ENCODE measurements at places on chromosomes 3 and 15.
A peak's percentile ranks its signal among the peaks of the same experiment; 100 is the strongest.

GRCh38 chr3:89467898-89468363 lies 360.5 kb downstream of the EPHA3 start:
- DNase-seq: no peak

DNA sequence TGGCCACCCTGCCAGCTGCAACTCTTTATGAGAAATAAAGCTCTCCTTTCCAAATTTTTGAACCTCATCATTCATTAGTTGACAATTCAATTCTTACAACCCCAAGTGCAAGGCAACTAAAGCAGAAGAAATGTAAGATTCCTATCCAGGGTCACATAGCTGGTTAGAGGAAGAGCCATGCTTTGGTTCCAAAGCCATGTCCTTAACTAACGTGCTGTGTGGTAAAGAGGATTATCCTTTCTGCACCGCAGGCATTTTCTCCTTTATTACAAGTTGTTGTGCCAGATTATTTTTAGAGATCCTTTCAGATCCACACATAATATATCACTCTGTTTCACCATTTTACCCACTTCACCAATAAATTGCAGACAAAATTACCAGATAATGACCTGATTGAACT lies 36.5 kb downstream of the TM4SF18 start:
- no peak for DNase-seq

DNA sequence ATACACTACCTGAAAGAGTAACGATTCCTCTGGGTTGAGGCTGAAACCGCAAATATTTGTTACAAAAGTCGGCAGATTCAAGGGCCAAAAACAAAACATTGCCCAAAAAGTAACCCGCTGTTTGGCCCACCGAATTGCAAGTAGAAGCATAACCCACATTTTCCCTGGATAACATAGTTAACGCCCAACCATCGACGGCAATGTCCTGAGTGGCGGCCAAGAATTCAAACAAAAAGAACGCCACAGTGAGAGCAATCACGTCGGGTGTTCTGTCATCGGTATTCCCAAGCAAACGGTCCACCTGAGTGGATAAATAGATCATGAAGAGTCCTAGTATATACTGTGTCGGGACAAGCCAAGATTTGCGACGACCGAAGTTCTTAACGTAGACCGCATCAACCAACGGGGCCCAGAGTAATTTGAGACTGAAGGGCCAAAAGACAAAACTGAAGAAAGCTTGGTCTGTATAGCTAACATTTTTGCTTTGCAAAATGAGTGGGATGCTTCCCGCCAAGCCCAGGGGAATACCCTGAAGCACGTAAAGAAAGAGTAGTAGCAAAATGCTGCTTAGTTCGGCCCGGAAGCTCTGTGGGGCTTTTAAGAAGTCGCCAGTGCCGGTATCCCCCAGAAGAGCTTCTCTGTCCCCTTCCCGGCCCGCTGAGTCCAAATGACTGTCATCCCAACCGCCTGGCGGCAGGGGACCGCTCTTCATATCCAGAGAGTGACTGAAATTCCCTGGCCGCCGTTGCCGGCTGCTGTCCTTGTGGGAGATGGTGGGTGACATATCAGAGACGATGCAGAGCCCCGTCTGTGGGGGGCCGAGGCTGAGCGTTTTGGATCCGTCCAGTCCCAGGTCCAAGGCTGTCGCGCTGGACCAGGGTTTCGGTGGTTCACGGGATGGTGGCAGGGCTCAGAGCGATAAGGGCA lies 750 bp downstream of the SLC33A1 start:
- DNase-seq: peak; percentile 36

DNA sequence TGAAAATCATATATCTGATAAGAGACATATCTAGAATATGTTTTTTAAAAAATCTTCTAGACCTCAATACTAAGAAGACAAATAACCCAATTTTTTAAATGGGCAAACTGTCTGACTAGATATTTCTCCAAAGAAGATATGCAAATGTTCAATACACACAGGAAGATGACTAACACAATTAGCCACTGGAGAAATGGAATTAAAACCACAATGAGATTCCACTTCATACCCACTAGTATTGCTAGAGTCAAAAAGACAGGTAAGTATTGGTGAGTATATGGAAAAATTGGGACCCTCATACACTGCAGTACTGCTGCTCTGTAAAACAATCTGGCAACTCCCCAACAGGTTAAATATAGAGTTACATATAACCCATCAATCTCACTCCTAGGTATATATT lies 33.1 kb upstream of the TOPAZ1 start:
- no peak for DNase-seq

DNA sequence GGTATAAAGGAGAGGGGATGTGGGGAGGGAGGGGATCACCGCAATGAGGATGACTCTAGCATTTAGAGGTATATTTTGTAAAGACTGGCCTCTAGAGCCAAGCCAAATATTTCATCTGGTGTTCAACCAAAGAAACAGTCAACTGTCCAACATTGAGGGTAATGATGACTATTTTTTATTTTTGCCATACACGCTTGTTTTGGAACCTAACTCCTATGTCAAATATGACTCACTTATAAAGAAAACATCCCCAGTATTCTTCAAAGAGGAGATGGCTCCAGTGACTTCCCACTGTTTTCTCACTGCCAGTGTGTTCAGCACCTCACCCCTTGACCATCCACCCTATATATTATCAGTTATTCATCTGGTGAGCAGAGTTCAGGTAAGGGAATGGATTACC lies 77.3 kb downstream of the WNT5A start:
- no peak for DNase-seq

DNA sequence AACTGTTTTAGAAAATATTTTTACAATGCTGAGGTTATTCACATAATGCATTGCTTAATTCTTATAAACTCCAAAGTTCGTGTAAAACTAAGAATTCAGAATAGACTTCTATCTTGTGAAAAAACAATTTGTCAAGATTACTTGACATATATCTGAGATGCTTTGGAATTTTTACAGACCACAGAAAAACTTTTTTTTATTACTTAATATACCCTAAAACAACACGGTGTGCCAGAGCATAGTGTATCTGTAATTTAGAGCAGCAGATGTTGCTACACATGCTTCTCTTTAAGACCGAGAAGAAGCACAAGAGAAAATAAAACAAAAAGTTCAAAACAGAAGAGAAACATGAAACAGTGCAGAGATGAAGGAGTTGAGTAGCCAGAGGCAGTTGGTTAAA lies 26.4 kb downstream of the ASB7 start:
- no peak for DNase-seq

- no peak for DNase-seq
These were observed 45.2 kb downstream of the CDAN1 start for GRCh38 chr15:42691770-42692169.

Data from AML-193 (cell line).